ENCODE measurements at places on chromosomes 11 and 22.

- no peak for DNase-seq
Observed at GRCh38 chr11:46917109-46917761, 1.1 kb downstream of the LRP4 start.

DNA sequence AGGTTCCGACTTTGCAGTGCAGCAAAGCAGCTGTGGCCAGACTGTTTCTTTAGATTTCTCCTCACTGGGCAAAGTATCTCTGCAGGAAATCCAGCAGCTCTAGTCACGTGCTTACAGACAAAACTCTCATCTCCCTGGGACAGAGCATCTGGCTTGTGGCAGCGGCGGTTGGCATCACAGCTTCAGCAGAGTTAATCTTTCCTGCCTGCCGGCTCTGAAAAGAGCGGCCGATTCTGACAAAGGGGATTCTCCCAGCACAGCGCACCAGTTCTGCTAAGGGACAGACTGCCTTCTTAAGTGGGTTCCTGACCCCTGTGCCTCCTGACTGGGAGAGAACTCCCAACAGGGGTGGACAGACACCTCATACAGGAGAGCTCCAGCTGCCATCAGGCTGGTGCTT is 1357.3 kb upstream of the TENM4 start:
- no peak for DNase-seq

GRCh38 chr11:128914216-128915148 is 23.3 kb downstream of the KCNJ5 start:
- no peak for DNase-seq

GRCh38 chr11:102733232-102733875 is 8.6 kb upstream of the MMP8 start:
- peak; percentile 77 for DNase-seq

- DNase-seq = no peak
Observed at GRCh38 chr11:82680252-82680651, 53.4 kb downstream of the FAM181B start.

DNA sequence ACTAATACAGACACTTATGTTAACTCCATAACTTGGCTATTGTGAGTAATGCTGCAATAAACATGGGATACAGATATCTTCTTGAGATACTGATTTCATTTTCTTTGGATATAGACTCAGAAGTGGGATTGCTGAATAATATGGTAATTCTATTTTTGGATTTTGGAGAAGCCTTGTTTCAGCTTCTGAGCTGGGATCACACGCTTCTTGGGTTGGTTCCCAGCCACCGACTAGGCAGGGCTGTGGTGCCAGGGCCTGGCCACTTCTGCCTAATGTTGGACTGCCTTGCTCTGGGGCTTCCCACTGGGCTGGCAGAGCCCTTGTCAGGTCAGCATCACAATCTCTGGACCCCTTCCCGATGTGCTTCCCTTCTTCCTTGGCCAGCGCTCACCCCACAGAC is 14.0 kb upstream of the MCHR1 start:
- no peak for DNase-seq

DNA sequence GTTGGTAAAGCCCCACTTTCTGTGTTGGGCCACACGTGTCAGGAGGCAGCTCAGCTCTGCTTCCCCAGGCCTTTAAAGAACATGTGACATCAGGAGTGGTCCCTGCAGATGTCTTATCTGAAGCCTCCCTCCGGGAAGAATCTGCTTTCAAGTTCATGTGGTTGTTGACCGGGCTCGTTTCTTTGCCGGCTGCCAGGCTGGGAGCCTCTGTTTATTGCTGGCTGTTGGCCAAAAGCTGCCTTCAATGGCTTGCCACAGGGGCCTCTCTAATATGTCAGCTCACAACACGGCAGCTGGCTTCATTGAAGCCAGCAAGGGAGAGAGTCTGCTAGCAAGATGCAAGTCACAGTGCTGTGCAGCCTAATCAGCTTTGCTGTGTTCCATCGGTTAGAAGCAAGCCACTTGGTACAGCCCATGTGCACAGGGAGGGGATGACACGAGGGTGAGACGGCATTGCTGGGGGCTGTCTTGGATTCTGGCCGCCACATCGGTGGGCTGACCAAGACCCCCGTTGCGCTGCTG is 14.6 kb downstream of the MRGPRF start:
- DNase-seq = no peak

DNA sequence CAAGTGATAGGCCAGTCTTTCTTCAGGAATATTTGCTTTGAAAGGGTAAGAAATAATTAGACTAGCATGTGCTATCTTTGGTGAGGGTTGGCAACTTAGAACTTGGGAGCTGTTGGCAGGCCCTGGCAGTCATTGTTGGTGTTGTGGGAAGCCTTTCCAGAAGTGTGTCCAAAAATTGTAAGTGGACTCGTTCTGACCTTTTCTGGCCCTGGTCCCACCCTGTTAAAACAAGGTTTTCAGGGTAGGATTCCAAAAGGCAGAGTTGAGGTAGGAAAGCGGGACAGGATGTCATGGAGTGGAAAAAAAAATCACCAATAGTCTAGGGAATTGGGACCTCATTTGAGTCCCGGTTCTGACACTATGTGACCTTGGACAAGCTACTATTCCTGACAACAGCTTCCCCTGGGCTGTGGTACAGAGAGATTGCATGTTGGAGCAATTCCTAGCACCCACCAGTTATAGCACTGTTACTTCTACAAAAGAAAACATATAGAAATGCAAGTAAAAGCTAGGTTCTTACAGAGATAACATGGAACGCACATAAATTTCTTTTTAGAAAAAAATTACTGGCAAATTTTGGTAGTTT is 299.3 kb upstream of the DDI1 start:
- no peak for DNase-seq

DNA sequence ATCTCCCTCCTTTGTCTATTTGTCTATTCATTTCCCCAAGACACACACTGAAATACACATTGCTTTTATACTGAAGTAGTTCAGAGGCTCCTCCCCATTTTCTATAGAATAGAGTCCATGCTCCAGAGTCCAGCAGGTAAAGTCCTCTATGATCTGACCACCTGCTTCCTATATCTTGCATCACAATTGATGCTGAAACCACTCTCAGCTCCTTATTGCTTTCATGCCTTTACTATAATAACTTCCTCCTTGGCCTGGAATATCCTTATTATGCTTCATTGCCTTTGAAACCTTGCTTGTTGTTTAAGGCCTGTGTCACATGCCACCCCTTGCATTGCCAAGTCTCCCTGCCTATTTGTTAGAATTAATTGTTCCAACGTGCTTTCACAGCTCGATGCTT is 12.6 kb downstream of the OR6Q1 start:
- DNase-seq = no peak

DNA sequence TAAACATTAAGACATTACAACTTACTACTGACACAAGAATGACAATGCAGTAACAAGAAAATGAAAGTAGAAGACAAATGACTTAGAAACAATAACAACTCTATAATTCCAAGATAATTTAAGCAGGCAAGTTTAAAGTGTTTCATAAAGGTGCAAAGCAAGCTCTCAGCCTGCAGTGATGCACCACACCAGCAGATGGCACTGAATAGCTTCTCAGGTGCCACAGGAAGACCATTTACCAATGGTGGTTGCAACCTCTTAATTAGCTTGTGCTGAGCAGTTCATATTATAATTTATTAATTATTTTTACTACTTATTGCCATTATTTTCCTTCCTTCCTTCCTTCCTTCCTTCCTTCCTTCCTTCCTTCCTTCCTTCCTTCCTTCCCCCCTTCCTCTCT is 60.6 kb downstream of the NXPE2 start:
- peak; percentile 72 for DNase-seq

GRCh38 chr11:60964801-60965200 is 6.7 kb upstream of the CD6 start:
- no peak for DNase-seq

- no peak for DNase-seq
Observed at GRCh38 chr22:20439928-20440575, 2.4 kb upstream of the SCARF2 start.

DNA sequence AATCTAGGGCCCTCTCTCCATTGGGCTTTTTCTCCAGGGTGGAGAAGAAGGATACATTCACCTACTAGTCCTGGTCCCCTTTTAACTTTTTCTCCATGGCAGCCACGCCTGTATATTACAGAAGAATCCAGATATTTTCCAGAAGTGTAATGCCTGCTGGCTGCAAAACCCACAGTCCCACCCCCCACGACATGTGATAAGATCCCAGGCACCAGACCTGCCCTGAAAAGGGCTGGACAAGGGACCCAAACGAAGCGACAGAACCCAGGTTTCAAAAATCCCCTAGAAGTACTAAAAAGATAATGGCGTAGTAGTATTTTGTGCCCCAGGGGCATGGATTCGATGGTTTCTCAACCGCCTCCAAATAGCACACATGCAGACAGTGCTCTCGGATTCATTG is 2.8 kb downstream of the WT1 start:
- DNase-seq = no peak

- DNase-seq = no peak
Observed at GRCh38 chr11:80621871-80622270, 1181.0 kb upstream of the TENM4 start.

Data from glutamatergic neuron (in vitro differentiated cells).